ENCODE measurements at places on chromosomes 1 and 21. TPM values are rescaled to one million over a fixed set of nuclear protein-coding genes. Genes with fewer than 3 reads are reported as not detected.

The SHISA4 gene
- 15.8 TPM for total RNA-seq

DNA sequence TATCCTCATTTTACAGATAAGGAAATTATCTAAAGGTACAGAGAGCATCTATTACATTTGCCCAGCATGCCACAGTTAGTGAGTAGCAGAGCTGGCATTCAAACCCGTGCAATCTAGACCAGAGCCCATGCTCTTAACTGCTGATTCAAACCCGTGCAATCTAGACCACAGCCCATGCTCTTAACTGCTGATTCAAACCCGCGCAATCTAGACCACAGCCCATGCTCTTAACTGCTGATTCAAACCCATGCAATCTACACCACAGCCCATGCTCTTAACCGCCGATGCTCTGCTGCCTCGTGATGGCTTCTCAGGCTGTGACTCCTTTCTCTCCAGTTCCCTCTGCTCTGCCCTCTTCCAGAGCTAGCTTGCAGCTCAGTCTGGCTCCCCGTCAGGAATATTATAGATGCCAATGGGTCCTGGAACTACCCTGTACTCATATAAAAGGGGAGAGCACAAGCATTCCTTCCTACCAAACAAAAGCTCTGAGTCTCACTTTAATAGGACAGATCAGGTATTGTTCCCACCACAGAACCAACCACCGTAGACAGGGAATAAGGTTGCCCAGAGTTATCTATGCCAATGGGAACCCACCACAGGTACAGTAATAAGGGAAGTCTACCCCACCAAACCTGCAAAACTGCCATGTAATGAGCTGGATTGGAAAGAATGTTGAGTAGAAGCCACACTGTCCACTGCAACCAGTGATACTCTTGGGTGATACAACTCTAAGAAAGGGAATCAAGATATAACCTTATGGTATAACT, 78.4 kb downstream of the SMYD3 start:
- H3K36me3 ChIP-seq: no peaks in the 10 kb centered on the region
- DNase-seq: no peak
- H3K4me3 ChIP-seq: no peak overlapping the region
- H3K27ac ChIP-seq: no peak overlapping the region

DNA sequence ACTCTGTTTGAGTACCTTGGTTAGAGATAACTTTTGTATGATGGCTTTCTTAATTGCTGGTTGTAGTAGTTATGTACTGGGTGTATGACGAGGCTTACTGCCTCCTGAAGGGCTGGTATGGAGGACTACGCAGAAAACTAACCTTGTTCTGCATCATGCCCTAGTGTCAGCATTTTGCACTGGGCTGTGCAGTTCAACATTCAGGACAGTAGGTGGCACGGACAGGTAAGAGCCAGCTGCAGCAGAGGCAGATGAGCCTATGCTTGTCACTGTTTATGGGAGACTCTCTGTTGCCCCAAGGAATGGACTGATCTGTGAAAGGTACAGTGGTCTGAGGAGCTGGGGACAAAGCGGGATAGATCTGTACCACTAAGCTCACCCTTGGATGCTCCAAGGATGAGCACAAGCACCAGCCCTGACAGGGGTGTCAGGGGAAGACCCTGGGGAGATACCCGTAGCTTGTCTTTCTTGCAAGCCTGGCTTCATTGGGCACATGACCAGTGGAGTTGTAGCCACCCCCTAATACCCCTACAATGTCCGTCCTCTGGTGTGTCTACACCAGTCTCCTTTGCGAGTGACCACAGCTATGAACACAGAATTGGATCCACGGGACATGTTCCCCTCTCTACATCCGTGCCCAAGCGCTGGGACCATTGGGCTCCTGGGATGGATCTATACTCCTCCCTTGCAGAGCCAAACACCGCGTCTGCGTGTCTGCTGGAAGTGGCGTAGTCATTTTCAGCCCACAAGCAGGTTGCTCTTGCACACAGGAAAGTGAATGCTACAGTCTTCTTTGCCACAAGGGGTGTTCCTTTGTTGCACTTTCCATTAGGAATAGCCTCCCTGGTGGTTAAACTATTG, 51.1 kb upstream of the CFHR3 start:
- no peak overlapping the region for H3K27ac ChIP-seq
- no peaks in the 10 kb centered on the region for H3K36me3 ChIP-seq
- no peaks in the 10 kb centered on the region for H3K4me1 ChIP-seq
- H3K4me3 ChIP-seq: no peak overlapping the region
- peak; percentile 27 for DNase-seq

- H3K4me1 ChIP-seq: no peaks in the 10 kb centered on the region
- H3K4me3 ChIP-seq: no peak overlapping the region
- DNase-seq: no peak
- H3K27me3 ChIP-seq: no peaks in the 10 kb centered on the region
Observed at GRCh38 chr1:27704958-27705357, 20.8 kb upstream of the FAM76A start.

DNA sequence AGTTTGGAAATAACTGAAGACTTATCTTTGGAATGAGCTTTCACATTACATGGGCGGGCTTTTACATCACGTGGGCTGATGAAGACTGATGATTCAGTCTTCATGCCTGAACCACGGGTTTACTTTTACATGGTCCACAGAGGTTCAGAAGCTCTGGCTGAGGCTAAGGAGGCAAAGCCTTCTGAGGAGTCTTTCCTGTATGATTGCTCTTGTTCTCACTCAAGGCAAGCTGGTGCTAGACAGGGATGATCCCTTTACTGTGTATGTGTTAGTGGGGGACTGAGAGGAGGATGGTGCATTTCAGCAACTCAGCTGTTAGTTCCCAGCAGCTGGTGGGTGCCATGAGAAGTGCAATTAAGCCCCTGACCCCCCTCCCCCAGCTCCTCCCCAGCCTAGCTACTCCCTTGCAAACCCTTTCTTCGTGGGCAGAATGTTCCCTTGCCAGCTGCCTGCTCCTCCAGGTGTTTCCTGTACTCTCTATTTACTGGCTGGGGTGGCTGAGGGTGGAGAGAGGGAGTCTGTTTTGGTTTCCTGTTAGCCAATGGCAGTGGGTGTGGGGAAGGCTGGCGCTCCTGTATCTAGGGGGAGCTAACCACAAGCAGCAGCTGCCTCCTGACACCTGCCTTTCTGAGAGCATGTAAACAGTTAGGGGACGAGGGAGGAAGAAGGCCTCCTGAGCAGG, 15.4 kb downstream of the BTG2 start:
- peak; percentile 73 for DNase-seq
- no peak overlapping the region for H3K4me3 ChIP-seq
- no peak overlapping the region for H3K27ac ChIP-seq
- H3K27me3 ChIP-seq: no peaks in the 10 kb centered on the region
- H3K4me1 ChIP-seq: peaks cover 20% of the 10 kb centered on the region
- H3K36me3 ChIP-seq: no peaks in the 10 kb centered on the region

The ZNF593OS gene
- total RNA-seq: not detected

DNA sequence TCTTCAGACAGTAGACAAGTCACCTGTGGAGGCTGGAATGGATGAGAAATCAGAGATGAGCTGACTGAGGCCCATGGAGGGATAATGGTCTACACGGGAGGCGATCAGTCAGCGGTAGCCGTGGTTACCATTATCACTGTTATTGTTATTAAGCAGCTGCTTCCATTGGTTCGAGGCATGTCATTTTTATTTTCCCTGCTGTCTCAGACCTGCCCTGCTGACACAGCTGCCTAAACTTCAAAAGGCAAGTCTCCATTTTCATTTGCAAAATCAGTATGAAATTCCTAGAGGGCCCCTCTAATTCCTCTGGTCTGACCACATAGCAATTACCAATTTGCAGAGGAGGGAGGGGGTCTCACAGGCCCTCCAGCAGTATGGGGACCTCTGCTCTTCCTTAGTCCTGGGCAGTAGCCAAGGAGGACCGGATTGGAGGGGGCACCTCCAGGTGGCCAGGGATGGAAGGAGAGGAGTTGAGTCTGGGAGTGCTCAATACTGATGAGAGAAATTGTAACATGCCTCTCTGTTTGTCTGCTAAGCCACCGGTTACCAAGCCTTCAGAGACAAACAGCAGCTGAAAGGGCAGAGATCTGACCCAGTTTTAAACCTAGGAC, 184.2 kb downstream of the TRABD2B start:
- H3K27me3 ChIP-seq: no peaks in the 10 kb centered on the region
- H3K27ac ChIP-seq: no peak overlapping the region
- H3K36me3 ChIP-seq: no peaks in the 10 kb centered on the region
- peaks cover 35% of the 10 kb centered on the region for H3K4me1 ChIP-seq
- H3K4me3 ChIP-seq: no peak overlapping the region

GRCh38 chr1:228500143-228500734, 13.1 kb downstream of the RNF187 start:
- H3K36me3 ChIP-seq: no peaks in the 10 kb centered on the region
- no peak overlapping the region for H3K4me3 ChIP-seq

GRCh38 chr1:99590578-99591209, 55.2 kb upstream of the PALMD start:
- peak; percentile 80 for DNase-seq
- peak overlapping the region; percentile 86 for H3K27ac ChIP-seq
- no peaks in the 10 kb centered on the region for H3K27me3 ChIP-seq
- no peak overlapping the region for H3K4me3 ChIP-seq

GRCh38 chr1:230725256-230726012, 11.5 kb upstream of the AGT start:
- no peaks in the 10 kb centered on the region for H3K27me3 ChIP-seq
- H3K4me3 ChIP-seq: no peak overlapping the region
- H3K36me3 ChIP-seq: no peaks in the 10 kb centered on the region

The SELENBP1 gene
- total RNA-seq: 282 TPM

GRCh38 chr1:111679541-111679940, 59.7 kb downstream of the INKA2 start:
- H3K27ac ChIP-seq: no peak overlapping the region
- no peak for DNase-seq
- H3K36me3 ChIP-seq: peaks cover 19% of the 10 kb centered on the region

The F11R gene
- 174 TPM for total RNA-seq
